ENCODE measurements at places on chromosomes 12 and 14.

- no peak for DNase-seq
These were observed 116.0 kb downstream of the TMEM132C start for GRCh38 chr12:128382946-128383345.

DNA sequence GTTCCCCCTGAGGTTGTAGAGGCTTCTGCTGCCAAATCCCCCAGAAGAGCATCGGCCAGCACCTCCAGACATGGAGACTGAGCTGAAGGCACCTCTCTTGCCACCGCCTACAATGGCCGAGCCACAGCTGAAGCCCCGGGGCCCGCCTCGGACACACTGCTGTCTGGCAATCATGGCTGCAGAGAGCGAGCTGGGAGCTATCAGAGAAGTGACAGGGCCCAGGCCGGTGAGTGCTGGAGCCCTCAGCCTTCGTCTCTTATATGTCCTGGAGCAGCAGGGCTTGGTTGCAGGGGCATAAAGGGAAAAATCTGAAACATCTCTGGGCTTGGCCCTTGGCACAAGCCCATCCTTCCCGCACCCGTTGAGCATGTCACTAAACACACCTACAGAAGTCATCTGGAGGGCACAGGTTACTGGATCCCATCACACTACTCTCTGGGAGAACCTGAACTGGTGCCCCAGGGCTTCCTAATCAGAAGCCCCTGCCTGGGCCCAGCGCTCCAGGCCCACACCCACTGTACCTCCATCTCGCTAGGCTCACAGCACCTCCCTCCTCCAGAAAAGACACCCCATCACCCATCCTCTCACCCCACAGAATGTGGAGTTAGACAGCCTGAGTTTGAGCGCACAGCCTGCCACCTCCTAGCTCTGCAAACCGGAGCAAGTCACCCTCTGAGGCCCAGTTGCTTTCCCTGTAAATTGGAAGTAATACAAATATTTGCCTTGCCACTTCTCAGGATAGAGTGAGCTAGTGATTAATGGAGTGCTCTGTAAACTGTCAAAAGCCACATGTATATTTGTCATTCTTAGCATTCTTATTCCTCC, at the start of gene KRT4:
Gene KRT4, minus strand, starts transcription at position 232 of the 825 bp plus-strand sequence. Its CDS starts 58 bp downstream, at position 174.
- no peak for DNase-seq

DNA sequence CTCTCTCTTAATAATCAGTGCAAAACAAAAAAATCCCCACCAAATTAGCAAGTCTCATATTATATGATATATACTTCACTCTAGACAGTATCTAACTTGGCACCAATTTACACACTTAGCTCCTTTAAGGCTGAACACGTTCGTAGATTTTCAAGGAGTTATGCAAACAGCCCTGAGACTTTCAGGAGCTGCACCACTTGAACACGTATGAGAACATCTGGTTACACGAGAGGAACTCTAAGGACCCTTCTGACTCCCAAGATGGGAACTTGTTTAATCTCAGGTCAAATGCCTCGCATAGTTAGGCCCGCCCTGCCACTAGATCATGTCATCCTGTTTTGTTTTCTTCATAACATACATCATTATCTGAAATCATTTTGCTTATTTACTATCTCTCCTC, 10.0 kb downstream of the SPRING1 start:
- no peak for DNase-seq

DNA sequence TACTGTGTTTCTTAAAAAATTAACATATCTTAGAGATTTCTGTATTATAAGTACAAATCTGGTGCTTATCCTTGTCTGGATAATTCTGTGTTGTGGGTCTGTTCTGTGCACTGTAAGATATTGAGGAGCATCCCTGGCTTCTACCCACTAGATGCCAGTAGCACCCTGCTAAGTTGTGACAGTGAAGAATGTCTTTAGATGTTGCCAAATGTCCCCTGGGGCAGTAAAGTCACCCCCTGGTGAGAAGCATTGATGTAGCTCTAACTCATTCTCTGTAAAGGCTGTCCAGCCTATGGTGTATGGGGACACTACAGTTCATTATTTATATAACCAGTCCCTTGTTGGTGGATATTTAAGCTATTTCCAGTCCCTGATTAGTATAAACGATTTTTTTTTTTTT, 31.4 kb downstream of the MAP1LC3B2 start:
- no peak for DNase-seq

- no peak for DNase-seq
These were observed 183.7 kb downstream of the DACT1 start for GRCh38 chr14:58821421-58821820.

DNA sequence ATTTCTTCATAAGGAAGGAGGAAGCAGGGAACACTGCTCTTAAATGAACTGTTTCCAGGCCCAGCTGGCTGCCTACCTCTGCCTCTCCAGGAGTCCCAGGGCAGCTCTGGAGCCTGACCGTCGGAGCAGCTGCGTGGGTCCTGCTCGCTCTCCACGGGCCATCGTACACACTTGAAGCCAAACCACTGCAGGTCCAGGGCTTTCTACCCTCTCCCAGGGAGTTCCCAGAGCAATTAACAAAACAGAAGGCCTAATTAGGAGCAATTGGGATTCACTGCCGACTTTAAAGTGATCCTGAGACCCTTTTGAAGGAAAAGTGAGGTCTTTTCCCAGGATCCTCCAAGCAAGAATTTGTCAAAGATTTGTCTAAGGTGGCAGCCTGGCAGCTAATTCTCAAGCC, 76.9 kb downstream of the OTX2 start:
- no peak for DNase-seq

GRCh38 chr12:110234755-110235154, 46.3 kb upstream of the ATP2A2 start:
- DNase-seq: no peak

DNA sequence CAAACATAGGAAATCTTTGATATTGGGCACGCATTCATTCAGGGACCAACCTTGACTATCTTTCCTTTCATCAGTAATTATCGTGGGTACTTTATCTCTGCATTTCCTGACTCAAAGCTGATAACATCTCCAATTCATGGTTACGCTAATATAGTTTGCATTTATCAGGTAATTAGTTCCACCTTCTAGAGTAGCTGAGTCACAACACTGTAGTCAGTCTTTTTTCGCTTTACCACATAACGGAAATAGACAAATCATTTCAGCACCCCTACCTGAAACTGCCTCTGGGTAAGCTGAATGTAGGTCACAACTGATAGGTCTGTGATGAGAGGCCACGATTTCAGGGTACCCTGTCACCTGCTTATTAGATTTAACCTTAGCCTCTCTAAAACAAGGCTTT, 36.7 kb upstream of the IL22 start:
- no peak for DNase-seq

DNA sequence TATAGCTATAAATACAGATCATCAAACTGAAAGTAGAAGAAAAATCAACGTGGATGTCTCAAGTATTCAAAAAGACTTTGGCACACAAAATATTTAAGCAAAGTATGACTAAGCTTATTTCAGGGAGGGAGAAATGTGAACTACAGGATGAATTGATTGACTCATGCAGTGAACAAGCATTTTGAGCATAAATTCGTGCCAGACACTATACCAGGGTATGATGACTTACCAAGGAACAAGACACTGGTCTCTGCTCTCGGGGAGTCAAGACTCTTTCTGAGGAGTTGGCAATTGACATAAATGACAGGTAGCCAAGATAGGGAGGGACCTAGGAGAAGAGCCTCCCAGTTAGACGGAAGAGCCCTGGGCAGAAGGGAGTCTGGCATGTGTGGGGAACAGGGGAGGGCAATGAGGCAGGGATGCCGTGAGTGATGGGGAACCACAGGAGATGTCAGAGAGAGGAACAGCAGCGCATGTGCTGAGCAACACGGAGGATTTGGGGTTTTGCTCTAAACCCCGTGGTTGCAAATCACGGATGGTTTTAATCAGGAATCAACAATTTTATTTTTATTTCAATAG, 115.2 kb downstream of the TMEM132D start:
- no peak for DNase-seq

GRCh38 chr14:76715511-76716081, 45.7 kb upstream of the VASH1 start:
- no peak for DNase-seq

DNA sequence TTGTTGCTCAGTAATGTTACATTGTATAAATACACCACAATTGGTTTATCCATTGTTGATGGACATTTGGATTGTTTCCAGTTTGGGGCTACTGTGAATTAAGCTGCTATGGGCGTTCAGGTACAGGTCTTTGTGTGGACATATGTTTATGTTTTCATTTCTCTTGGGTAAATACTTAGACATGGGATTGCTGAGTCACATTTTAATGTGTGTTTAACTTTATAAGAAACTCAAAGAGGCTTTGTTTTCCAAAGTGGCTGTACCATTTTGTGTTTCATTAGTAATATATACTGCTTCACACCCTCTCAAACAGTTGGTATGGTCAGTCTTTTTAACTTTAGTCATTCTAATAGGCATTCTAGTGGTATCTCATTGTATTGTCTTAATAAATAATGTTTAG, 225.0 kb downstream of the SPTSSA start:
- DNase-seq: no peak

DNA sequence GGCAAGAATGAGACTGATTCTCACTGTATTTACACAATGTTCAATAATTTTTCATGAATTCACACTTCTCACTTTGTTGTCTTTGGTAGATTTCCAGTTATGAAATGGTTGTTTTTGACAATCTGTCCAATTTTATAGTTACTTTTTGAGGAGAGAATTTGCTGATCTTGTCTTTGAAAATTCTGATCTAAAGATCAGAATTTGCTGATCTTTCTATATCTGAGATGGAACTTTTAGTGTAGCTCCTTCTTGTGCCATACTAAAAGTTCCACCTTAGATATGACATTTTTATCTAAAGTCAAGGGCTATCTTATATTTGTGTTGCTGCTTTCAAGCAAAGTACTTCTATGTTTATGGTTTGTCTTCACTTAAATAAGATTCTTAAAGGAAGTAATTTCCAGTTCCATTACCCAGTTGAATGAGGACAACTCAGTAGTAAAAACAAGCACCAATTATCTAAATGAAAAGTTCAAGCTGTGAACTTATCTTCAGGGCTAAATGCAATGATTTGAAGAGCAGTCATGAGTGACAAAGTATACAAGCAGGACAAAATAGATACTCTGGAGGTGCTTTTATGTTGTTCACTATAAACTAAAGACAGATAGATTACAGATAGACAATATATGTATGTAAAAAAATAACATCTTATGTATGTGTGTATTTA, 76.4 kb upstream of the FOXG1 start:
- no peak for DNase-seq

DNA sequence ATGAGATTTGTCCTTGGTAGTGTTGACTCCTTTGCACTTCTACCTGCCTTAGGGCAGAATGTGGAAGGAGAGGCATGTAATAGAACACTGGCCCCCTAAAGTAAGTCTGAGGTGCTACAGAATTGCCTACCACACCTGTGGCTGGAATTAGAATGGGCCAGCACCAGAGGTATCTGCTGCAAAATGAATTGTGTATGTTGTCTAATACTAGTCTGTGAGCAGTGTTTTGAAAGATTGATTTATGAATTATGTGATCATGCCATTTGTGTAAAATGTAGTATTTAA, 5.7 kb upstream of the STYX start:
- no peak for DNase-seq

DNA sequence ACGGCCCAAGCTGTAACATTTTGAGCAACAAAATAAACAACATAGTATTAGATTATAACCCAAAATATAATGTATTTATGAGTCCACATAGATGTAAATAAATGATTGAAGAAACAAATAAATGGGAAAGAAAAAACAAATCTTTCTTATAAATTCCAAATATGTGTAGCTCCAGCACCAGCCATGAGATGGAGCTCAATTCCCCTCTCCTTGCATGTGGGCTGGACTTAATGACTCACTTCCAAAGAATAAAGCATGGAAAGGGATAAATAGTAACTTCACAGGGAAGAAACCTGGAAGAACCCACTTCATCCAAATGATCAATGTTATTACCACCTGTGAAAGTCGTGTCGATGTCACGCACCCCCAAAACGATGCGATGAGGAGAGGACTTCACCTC, 158.8 kb downstream of the RPAP3 start:
- DNase-seq: no peak

- no peak for DNase-seq
These were observed 2.4 kb upstream of the MIPOL1 start for GRCh38 chr14:37195327-37195726.

DNA sequence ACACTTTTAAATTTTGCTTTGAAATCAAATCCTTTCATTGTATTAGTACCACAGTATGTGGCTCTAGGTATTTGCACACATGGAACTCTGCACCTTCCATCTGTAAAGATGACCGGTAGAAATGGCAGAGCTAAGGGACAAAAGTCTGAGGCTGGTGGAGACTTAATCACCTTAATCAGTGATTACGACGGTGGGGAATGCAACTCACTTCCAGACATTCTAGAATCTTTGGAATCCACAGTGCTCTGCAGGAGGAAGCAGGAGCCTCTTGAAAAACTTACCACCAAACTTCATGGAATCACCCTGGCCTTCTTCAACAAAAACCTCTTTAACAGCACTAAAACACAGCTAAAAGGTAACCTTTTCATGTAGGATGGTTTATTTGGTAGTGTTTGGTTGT, 3.9 kb upstream of the DACT1 start:
- no peak for DNase-seq

- DNase-seq: no peak
These were observed 36.5 kb downstream of the SLC6A12 start for GRCh38 chr12:177336-177979.

GRCh38 chr12:117024961-117025480, 74.2 kb downstream of the TESC start:
- DNase-seq: no peak

DNA sequence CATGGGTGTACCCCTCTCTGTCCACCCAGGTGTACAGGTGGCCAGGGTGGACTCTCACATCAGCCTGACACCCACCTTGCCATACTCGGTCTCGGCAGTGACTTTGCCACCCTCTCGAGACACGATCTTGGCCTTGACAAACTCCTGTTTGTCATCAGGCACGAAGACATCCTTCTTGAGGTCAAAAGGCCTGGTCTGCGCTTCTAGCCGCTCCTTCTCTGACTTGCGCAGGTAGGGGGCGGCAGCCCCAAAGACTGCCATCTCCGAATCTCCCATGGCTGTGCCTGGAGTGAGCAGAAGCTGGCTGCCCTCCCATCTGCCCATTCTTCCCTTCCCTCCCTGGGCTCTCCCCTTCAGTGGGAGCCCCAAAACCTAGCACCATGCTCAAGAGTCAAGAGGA, 2.0 kb downstream of the MYH7 start:
- no peak for DNase-seq

DNA sequence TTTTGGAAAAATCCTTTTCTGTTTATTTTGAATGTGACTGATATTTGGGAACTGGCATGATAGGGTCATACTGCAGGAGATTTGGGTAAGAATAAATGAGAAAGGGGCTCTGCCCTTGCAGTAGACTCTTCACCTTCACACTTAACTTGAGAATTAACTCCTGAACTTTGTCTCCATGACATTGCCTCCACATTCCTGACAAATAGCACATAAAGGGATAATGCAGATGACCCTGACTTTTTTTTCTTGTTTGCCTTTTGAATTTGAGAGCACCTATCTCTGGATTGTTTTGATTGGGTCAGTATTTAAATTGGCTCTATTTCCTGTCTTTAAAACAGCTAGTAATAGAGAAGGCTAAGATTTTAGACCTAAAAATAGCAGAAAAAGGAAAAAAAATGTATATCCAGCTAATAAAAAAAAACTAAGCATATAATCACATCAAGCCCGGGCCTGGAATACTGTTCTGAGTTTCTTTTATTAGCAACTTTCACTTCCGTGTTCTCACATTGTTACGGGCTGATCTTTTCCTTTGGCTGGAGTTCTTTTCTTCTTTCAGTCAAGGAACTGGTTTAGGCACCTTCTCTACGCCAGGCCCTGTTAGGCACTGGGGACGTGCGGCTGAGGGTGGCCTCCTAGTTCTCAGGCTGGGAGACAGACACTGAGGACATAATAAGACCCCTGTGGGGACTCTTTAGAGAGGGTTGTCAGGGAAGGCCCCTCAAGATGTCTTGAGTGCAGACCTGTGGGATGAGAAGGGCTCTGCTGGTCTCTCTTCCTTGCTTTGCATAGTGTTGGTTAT, 53.1 kb upstream of the GNPNAT1 start:
- no peak for DNase-seq

Data from activated CD4-positive, alpha-beta T cell treated with anti-CD3 and anti-CD28 coated beads, Interleukin-2, amount 50 U/mL, for 24 hours (primary cell).